HL-60 (cell line): ENCODE measurements at places on chromosomes 7 and 10.

GRCh38 chr7:157601530-157601929 is 264.7 kb downstream of the DNAJB6 start:
- DNase-seq: no peak

GRCh38 chr7:135834266-135834665 is 85.7 kb upstream of the FAM180A start:
- DNase-seq: no peak

GRCh38 chr10:119602241-119603095 is 5.7 kb upstream of the TIAL1 start:
- DNase-seq: no peak

- DNase-seq: no peak
Measured at GRCh38 chr7:131068604-131069021, 259.1 kb upstream of the MKLN1 start.

DNA sequence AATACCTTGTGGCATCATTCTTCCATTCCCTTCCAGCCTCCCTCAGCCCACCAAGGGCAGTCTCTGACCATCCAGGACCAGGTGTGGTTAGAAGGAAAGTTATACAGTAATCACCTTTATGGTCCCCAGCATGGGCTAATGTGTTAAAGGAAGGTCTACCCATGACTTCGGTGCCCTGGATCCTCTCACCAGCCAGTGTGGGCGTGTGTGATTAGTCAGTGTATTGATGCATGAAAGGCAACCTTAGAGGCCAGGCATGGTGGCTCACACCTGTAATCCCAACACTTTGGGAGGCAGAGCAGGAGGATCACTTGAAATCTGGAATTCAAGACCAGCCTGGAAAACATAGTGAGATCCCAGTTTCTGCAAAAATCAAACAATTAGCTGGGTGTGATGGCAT is 88.9 kb downstream of the APBB1IP start:
- DNase-seq: no peak
